NCI-H524 treated with DMSO at 0.1 percent for 48 hours (cell line): ENCODE measurements at places on chromosomes 4 and X.

DNA sequence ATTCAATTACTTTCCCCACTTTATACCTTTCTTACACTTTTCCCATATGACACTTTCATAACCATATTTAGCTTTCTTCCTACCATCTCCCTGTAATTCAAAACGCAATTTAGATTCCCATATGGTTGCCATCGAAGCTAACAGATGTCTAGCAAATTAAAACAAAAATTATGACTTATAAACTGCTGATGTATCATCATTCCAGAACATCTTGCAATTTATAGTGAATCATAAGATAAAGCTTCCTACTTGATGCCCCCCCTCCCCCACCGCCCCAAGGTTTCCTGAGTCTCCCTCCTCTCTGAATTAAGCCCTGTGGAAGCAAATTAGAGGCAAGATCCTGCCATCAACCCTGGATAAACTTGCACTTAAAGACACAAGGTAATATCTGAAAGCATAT lies 5.4 kb downstream of the TSPAN5 start:
- no peak for DNase-seq

DNA sequence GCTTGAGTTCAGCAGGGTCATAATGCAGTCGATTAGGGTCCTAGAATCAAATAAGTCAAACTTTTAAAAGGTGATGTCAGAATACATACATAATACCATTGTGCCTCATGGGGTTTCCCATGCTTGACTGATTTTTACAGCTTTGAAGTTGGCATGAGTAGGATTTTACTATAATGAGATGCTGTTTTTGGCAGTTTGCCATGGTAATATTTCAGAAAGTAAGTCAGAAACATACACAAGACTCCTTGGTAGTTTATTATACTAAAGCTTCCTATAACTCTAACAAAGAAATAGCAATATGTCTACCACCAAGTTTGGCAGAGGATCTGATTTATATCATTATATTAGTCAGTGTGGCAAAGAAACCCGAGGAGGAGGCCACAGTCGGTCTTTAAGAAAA lies 45.2 kb downstream of the PHKA2 start:
- no peak for DNase-seq

DNA sequence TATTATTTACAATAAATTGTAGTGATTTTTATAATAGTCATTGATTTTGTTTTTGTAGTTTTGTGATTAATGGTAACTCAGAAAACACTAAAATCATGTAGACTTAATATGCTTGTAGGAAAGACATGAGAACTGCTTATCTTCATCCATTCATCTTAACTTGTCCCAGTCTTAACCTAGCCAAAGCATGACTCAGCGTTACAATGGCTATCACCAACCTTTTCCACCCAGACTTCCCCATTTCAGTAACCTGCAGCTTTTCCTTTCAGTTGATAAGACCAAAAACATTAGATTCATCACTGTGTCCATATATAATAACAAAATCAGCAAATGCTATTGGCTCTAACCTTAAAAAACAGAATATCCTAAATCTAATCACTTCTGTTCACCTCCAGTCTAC lies 106.2 kb upstream of the KLF8 start:
- DNase-seq = no peak

DNA sequence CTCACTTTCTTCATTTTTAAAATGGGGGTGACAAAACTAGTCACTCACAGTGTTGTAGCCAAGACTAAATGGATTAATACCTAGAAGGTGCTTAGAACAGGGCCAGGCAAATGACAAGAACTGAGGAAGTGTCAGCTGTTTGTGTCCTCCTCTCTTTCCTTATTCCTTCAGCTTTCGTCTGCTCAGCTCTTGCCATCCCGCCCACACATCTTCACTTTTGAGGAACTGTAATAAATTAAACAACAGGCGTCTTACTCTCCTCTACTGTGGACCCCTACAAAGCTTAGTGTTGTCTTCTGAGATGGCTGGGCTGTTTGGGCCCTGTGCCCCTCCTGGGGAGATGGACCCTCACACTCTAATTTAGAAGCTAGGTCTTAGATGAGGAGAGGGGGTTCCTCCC lies 2.7 kb downstream of the HPSE start:
- DNase-seq = no peak

DNA sequence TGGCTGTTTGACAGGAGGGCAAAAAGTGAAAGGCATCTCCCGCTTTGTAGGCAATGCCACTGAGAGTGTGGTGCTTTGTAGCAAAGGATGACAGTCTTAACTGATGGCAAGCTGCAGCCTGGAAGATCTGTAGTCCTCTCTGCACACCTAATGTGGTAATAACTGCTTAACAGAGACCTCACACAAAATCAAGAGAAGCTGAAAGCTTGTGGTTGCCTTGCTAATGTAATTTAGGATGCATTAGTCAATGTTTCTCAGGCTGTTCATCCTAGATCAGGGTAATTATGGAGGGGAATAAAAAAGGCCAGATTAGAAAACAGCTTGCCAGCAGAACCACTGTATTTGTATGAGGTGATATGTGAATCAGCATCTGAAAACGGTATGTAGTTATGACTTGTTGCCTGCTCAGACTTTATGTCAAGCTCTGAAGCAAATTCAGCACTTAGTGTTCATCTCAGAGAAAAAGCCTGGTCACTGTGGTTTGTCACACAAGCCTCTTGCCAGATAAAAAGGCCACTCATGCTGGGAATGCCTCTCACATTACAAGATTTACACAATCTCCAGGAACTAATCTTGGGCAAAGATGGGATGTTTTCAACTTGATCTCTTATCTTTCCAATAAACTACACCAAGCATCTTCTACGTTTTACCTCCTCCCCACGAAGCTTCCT lies 130.8 kb downstream of the ENOX2 start:
- DNase-seq = no peak

- no peak for DNase-seq
These were observed 14.5 kb downstream of the SLC25A5 start for GRCh38 chrX:119482481-119483480.

- DNase-seq = no peak
These were observed 10.9 kb upstream of the DCTD start for GRCh38 chr4:182928061-182928460.

DNA sequence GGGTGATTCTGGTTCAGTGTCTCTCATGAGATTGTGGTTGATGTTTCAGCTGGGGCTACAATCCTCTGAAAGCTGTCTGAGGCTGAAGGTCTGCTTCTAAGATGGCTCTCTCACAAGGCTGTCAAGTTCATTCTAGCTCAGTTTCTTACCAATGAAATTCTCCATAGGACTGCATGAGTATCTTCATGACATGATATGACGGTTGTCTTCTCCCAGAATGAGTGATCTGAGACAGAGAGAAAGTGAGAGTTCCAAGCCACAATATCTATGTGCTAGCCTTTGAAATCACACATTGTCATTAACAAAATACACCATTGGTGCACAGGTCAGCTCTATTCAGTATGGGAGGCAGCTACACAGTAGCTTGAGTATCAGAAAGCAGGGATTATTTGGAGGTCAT lies 27.3 kb downstream of the PITX2 start:
- no peak for DNase-seq

DNA sequence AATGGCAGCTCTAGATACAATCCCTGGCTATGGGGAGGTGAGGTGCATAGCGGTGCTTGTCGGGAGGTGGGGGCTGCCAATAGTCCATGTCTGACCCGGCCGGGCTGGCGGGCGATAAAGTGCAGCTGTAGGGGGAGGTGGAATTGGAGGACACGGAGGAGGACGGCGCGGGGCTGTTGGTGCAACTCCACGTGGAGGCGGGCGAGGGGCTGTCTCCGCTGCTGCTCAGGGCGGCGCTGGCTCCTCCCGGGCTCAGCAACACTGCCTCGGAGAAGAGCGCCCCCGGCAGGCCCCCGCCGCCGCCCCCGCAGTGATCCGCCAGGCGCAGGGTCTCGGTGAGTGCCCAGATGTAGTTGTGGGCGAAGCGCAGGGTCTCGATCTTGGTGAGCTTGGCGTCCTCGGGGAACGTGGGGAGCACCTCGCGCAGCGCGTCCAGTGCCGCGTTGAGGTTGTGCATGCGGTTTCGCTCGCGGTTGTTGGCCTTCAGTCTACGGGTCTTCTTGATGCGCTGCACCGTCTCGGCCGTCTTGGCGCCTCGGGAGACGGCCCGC lies 1.3 kb downstream of the NEUROG2 start:
- DNase-seq = no peak

DNA sequence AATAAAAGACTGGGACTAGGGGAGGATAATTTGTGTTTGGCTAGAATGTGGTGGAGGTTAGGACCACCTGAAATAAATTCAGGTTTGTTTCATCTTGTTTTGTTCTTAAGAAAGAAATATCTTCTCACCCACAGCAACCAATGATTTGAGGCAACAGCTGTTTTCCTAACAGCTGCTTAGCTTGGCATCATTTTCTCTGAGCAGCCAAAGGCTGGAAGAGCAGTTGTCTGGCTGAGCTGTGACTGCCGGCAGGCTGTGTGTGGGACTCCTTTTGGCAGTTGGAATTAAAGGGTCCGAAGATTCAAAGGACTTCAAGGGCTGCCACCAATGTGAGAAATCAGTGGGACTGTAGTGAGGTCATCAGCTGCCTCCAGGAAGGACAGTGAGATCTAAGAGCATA lies 5.0 kb downstream of the TRIM75 start:
- no peak for DNase-seq

GRCh38 chr4:7904952-7905915 lies 34.4 kb downstream of the AFAP1 start:
- DNase-seq = no peak

GRCh38 chr4:38728631-38729141 lies 54.1 kb downstream of the TLR10 start:
- no peak for DNase-seq

DNA sequence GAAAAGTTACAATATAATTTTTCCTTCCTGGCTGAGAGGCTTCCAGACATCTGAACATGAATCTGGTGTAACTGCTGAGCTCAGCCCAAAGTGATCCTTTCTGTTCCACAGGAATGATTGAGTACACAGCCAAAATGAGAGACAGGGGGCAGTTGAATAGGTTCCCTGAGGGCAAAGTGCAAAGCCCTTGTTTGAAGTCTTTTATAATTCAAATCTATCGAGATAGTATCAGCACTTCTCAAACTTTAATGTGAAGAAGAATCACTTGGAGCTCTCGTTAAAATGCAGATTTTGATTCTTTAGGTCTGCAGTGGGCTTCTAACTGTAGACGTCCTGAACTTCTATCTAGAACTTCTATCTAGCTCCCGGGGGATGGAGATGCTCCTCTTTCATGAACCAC lies 54.4 kb upstream of the BMP2K start:
- DNase-seq = no peak

DNA sequence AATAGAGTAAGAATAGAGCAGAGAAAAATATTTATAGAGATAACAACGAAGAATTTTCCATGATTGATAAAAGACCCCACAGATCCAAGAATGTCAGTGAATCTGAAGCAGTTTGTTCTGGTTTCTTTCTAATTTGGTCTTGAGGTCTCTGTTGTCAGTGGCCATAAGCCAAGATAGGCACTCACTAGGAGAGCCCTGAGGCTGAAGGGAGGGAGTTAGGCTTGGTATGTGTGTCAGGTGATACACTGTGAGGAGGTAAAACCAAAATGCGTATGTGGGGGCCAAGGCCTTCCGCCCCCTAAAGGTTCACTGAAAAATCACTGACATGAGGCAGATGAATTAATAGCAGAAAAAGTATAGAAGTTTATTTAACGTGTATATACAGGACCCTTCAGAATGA lies 382.3 kb upstream of the HTR2C start:
- DNase-seq = no peak

DNA sequence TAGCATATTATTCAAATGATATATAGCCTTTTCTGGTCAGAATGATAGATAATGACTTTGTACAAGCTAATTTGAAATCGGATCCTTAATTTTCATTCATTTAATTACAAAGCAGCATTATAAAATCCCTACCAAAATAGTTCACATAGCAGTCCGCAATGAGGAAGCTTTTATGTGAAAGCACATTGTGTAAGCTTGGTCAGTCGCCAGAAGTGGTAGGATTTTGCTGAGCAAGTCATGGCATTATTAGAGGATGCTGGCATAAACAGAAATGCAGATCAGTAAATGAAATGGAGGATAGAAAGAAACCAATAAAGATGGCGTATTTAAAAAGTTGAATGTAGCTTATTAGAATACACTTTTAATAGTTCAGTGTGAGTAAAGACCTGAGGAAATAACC lies 93.2 kb upstream of the DIAPH2 start:
- no peak for DNase-seq

DNA sequence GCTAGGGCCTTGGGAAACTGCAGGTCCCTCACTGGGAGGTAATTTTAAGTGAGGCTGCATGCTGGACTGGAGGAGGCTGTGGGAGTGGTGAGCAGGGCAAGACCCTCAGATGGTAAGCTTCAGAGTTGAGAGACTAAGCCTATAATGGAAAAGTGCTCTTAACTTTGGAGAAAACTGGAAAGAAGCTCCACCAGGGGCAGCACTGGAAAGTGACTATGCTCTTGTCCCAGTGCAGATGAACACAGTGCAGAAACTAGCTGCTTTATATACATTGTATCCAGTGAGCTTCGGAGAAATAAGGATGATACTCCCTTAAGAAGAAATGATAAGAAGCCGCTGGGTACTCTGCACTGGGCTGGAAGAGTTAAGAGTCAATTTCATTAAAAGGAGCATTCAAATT lies 3.2 kb upstream of the MAGEB2 start:
- DNase-seq = no peak

DNA sequence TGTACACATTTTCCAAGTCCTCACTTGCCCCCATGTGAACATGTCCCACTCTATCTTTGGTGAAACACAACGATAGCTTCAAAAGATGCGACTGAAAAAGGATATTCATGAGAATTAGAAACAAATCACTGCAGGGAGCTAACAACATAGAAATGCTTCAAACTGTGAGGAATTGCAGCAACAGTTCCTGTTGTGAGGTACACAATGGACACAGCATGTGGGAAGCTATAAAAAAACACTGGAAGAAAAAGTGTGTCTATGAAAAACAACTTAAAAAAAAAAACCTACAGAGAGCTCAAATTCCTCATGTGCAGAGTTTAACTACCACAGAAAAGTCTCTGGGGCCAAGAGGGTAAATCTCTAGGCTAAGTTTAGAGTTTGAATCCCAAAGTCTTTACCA lies 51.6 kb upstream of the BLTP1 start:
- no peak for DNase-seq

DNA sequence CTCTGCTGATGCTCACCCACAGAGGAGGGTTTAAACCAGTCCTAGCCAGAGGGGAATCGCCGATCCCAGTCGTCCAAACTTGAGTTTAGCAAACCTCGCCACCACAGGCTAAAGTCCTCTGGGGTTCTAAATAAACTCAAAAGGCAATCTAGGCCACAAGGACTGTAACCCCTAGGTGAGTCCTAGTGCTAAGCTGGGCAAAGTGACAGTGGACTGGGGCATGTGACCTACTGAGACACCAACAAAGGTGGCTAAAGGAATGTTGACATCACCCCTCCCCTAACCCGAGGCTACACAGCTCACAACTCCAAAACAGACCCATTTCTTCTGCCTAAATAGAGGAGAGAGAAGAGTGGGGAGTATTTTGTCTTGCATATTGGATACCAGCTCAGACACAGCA lies 142.8 kb upstream of the PRDX4 start:
- DNase-seq = no peak
